HepG2 (cell line): ENCODE measurements at places on chromosomes 7 and 10.

GRCh38 chr7:11706666-11707605 lies 125.1 kb downstream of the THSD7A start:
- no peak for DNase-seq

GRCh38 chr7:74280985-74281384 lies 8.2 kb upstream of the CLIP2 start:
- no peak for DNase-seq

- no peak for DNase-seq
These were observed 196.4 kb upstream of the ZNF32 start for GRCh38 chr10:43845121-43845520.

DNA sequence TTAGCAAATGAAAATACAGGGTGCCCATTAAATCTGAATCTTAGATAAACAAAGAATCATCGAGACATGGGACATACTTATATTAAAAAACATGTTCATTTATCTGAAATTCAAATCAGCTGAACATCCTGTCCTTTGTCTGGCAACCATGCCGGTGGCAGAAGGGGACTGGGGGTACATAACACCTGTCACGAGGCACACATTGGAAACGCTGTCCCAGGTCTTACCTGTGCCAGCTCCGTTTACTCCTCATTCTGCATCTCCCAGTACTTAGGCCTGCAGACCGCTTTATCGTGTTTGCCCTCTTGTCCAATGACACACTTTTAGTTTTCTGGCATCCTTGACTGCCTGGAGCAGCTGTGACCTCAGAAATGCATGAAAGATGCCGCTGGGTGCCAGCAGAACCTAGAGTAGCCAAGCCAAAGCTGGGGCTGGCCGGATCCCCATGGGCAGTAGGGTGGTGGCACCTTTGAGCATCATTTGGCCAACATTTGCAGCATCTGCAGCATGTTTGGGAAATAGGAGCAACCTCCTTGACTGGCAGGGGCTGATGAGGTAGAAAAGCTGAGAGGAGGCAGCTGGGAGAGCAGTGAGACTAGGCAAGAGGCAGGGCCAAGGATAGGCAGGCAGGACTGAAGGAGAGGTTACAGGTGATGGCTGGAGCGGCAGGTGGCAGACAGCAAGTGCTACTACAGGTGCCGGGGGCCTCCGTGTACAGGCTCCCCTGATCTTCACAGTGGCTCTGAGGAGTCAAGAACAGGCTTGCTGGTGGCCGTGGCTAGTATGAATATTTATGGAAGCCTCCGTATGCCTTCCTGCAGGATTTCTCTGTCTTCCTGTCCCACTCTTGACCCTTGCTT lies 62.3 kb upstream of the BTBD16 start:
- no peak for DNase-seq

DNA sequence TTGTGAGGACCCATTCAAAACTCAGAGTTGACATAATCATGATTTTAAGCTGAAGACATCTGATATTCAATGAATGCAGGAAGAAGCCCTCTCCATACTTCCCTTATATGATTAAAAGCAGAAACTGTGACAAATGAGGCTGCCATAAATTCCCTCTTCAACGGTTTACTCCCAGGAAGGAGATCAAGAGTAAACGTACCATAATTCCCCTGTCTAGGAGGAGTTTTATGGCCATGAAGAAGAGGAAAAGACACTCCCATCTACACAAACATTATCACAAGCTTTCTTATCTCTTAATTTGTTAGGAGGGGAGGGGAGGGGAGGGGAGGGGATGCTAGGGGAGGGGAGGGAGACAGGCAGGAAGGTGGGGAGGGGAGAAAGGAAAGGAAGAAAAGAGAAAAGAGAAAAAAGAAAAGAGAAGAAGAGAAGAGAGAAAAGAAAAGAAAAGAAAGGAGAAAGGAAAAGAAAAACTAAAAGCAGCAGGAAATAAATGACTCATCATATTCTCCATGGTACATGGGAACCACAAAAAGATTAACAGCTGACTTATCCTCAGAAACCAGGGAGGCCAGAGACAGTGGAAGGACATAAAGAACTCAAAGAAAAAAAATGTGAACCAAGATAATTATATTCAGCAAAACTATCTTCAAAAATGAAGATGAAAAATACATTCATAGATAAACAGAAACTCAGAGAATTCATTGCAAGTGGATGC lies 121.6 kb downstream of the ALOX5 start:
- DNase-seq, result no peak

DNA sequence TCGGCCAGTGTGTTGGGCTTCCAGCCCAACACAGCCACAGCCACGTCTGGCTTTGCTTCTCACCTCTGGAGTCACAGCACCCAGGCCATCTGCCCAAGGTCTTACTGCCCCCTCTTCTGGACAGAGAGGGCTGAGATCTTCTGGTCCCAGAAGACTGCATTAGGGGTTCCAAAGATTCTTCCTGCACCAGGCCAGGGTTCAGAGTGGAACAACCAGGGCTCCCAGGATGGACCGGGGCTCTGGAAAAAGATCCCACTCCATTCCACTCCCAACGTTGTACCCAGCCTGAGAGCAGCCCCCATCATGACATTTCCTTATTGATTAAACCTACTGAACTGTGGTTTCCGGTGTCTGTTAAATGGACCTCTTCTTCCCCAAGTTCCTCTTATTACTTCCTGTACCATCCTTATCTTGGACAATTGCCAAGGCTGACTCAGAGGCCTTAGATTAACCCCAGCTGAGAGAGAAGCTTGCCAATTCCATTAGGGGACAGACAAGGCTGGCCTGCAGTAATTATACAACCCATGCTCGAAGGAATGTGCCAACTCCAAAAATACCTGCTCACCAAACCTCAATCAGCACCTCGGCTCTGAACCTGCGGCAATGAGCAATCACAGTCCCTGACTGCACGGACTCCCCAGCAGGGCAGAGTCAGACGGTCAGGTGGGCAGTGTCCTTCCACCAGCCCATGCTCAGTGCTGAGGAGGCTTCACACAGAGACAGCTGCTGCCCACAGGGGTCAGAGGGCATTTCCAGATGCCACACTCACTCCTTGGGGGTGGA lies 47.9 kb upstream of the NPFFR1 start:
- DNase-seq, result peak; percentile 84

- DNase-seq, result no peak
These were observed 53.9 kb upstream of the NFE2L3 start for GRCh38 chr7:26097837-26098668.

GRCh38 chr7:47377741-47378140 lies 204.2 kb downstream of the TNS3 start:
- no peak for DNase-seq

DNA sequence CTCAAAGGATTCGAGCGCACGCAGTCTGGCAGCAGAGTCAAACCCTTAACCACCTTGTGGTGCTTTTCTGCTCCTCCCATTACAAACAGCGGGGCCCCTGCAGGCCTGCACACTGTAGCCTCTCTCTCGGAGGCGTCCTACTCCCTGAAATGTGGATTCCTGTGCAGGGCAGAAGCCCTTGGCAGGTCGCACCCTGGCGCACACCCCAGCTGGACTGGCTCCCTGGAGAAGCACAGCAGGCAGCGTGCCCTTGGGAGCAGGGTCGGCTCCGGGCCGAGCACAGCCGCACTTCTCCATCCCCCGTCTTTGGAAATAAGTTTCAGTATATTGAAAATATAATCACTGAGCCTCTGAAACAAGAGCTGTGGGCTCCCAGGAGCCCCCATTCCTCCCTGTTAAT lies 144.1 kb downstream of the C10orf105 start:
- no peak for DNase-seq

DNA sequence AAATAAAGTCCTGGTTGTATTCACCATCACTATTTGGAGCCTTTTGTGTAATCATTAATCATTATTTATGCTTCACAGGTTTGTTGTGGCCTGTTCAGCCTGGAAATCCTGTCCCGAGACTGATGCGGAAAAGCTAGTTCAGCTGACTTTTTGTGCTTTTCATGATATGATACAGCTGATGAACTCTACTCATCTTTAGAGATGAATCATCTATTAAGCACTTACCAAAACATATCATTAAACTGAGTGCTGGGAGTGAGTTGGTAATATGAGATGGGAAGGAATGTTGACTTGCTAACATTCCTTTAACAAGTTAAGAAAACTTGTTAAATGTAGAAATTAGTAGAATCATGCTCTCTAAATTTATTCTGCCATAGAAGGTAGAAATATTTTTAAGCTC lies 53.0 kb downstream of the CROT start:
- no peak for DNase-seq

DNA sequence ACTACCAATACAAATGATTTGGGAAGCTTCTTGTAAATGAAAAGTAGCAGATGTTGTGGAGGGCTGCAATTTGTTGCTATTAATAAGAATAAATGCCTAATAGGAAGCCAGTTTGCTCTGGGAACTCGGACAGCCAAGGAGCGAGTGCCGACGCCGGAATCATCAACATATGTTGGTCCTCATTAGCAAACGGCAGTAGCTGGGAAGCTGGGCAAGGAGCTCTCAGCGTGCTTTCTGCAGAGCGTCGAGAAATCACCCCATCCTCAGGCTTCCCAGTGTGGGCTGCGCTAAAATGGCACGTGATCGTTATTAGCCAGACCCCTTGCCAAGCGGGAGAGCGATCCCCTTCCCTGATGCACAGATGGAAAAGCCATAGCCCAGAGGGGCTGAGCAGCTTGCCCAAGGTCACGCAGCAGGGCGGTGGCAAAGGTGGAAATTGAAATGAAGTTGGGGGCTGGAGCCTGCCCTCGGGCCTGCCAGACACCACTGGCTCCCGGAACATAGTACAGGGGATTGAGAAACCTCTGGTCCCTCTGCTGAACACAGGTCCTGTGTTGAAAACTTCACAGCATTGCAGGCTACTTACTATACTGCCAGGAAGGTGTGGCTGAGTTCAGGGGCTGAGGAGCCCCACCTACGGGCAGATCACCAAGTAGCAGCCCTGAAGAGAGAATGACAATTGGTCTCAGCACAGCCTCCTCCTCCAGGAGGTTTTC lies 326.9 kb downstream of the PLXNA4 start:
- DNase-seq, result peak; percentile 64

GRCh38 chr10:13724484-13724883 lies 137.7 kb downstream of the PRPF18 start:
- no peak for DNase-seq

DNA sequence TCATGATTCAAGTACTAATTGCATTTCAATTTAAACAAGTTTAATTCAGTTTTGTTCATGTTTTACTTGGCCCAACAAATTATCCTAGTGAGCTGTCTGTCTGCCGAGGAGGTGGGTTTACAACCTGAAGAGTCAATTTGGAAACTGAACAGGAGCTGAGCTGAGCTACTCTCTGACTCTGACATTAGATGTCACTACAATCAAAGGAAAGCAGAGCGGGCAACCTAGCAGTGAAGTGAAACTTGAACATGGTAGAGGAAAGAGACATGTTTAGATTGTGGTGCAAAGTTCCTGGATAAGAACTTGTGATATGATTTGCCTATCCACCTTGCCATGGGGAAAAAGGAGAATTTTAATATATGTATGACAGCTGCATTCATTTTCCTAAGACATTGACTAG lies 9.6 kb upstream of the AGR3 start:
- DNase-seq, result peak; percentile 63

DNA sequence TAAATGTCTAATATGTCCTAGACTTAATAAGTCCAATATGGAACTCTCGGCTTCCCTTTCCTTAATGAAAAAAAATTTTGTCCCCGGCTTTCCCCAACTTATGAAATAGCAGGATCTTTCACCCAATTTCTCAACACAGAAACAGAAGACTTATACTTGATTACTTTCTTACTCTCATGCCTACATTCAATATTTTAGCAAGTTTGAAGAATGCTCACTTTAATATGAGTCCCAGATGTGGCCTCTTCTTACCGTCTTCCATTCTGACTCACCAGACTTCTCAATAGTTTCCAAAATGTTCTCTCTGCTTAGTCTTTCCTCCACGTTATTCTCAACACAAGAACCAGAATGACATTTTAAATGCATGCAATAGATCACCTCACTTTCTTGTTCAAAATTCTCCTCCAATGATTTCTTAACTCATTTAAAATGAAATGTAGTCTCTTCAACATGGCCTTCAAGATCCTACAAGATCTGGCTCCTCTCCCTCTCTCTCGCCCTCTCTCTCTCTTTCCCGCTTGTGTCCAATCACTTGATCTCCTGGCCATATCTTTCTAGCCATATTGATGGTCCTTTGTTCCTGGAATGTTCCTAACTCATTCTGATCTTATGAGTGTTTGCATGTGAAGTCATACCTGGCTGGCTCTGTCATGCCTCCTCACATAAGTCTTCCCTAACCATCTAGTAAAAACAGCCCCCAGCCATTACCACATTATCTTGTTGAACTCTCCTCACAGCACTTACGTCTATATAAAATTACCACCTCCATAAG lies 119.7 kb upstream of the FAM3C start:
- no peak for DNase-seq
